Activated naive CD4-positive, alpha-beta T cell (primary cell): ENCODE measurements at places on chromosomes 3 and 15.

GRCh38 chr3:166444756-166445155 lies 607.5 kb upstream of the BCHE start:
- no peak for DNase-seq

DNA sequence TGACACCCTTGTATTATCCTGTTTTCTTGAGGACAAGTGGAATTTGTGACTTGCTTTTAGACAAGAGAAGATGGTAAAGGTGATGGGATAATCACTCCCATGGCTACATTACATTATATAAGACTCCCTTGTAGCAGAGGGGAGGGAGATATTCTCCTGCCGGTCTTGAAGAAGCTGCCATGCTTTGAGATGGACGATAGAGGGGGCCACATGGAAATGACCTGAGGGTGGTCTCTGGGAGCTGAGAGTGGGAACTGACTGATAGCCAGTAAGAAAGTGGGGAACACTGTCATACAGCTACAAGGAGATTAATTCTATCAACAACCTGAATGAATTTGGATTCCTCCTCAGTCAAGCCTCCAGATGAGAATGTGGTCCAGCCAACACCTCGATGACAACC lies 540.1 kb downstream of the NTRK3 start:
- no peak for DNase-seq

DNA sequence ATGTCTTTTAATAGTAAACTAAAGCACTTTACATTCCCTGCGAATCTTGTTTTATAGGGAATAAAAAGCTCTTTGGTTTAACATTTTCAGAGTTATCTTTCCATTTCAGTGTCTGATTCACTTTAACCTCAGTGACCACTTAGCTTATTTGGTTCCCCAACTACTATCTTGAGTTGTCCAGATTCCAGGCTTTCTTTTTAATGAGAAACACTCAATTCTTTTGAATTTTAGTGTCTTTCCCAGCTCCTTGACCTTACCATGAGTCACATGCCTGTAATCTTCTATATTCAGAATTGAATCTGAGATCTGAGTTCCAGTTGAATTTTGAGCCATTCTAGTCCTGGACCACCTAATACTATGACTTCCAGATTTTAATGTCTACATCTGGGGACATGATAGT lies 144.4 kb downstream of the KCNAB1 start:
- no peak for DNase-seq

DNA sequence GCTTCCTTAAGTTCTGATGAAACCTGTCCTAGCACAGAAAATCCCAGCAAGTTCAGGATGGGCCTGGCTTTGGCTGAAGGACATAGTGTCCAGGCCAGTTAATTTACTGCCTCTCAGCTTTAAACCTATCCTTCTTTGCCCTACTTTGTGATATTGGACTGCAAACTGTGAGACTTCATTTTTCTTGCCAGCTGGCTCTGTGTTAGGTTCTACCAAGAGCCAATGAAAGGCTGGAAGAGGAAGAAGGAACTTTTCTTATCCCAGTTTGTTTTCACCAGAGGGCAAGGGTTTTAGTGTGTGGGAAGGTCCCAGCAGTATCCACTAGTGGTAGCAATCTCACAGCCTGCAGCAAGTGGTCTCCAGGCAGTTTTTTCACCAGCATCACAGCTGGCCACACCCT lies 18.2 kb downstream of the DCUN1D1 start:
- DNase-seq = no peak

DNA sequence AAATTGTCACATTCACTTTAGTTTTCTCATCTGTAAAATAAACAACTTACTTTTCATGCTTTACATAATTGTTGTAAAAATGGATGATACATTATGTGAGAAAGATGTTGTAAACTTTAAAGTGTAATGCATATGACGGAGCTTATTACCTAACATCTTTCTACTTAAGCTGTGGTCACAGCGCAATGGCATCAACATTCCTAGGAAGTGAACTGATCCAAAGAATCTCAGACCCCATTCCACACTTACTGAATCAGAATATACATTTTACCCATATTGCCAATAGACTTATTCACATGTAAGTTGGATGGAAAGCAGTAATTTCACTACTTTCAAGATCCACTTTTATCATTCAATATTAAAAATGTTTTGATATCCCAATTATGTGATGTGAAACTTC lies 497.5 kb downstream of the FGF12 start:
- no peak for DNase-seq

DNA sequence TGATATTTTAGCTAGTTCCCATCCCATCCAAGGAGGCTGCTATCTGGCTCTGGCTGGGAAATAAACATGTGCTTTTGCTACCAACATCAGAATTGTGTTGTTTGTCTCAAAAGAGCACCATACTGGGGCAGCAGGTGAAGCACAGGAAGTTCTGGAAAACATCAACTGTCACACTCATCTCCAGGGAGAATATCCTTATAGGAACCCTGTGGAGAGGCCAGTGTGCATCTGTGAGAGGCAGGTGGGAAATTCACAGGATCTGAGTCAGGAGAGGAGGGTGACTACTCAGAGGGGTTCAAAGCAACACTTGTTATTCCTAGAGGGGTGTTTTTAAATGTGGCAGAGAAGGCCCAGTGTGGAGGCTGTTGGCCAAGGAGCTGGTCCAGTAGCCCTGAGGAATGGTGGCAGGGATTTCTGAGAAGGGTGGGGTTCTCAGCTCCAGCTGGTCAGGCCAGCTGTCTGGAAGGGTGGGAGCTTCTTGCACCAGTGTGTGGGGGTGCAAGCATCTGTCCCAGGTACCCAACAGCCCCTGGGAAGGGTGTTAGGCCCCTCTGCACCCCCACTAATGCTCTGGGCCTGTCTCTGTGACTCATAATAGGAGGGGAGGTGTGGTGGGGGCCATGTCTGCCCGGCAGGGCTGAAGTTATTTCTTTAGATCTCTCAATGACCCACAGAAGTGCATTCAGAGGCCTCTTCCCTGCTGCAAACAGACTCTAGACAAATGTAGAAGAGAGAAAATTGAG lies 28.7 kb downstream of the RPSA start:
- DNase-seq = no peak

DNA sequence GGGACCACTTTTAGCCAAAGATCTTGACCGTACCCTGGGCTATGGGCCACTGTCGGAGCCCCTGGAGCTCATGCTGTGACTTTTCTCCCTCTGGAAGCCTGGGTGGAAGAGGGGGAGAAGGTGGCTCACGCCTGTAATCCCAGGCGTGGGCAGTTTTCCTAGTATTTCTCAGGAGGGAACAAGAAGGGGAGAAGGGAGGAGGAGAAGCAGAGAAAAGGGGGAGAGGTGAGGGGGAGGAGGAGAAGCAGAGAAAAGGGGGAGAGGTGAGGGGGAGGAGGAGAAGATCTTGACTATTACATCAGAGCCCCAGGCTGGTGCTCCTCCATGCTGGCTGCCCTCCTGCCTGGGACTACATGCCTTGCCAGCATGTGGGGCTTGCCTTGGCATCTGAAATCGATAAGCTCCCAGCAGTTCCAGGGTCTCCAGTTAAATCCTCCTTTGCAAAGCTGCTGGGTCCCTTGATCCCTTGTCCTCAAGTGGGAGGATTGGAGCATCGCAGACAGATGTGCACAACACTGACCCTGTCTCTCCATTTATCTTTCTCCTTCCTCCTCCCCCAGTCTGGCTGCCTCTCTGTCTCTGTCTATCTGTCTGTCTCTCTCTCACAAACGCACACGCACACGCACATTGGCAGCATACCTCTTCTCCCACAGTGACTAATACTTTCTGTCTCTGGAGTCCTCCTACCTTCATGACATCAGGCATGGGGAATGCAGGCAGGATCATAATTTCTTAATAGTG lies 41.6 kb downstream of the MRAS start:
- no peak for DNase-seq

- no peak for DNase-seq
Measured at GRCh38 chr3:161474741-161475140, 21.9 kb upstream of the OTOL1 start.

GRCh38 chr3:89692601-89693000 lies 585.2 kb downstream of the EPHA3 start:
- no peak for DNase-seq

GRCh38 chr3:170863816-170864215 lies 6.2 kb downstream of the RPL22L1 start:
- DNase-seq = no peak

GRCh38 chr15:45338417-45338816 lies 39.9 kb downstream of the GATM start:
- no peak for DNase-seq

- no peak for DNase-seq
Measured at GRCh38 chr15:55322467-55322866, 3.4 kb downstream of the PIGB start.

DNA sequence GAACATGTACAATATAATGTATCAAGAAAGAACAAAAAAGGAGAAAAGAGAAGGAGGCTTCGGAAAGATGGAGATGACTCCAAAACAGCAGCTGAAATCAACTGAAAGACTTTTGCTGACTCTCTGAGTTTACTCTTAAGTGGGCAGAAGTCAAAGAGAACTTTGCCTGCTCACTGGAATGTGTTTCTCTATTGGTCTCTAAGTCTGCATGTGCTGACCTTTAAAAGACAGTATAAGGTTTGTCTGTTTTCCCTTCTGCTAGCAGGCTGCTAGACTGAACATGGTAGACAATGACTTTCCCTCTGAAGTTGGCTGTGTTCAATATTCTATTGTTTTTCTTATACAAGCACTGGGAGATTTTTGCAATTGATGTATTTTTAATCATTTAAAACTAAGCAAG lies 7.2 kb upstream of the MAP4 start:
- no peak for DNase-seq

GRCh38 chr15:78951841-78952238 lies 7.0 kb upstream of the CTSH start:
- no peak for DNase-seq

DNA sequence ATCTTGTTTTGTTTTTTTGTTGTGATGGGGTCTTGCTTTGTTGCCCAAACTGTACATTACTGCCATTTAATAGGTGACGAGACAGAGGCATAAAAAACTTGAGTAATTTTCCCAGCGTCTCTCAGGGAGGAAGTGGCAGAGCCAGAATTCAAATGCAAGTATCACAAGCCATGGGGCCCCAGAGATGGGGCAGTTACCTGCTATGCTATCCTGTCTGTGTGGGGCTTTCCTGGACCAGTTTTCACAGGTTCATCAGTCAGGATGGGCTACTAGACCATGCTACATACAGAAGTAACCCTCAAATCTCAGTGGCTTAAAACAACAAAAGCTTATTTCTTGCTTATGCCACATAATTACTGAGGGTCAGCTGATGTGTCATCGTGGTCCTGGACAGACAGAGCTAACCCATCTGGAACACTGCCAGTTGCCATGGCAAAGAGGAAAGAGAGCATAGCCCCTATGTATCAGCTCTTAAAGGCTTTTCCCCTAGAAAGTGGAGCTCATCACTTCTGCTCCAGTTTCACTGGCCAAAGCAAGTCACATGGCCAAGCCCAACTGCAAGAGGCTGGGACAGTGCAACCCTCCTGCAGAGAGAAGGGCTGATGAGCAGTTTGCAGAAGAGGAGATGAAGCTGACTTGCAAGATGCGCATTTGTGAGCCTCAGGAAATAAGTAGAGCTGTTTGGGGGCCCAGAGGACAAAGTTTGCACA lies 31.7 kb upstream of the SYNM start:
- no peak for DNase-seq

GRCh38 chr3:27589795-27590194 lies 105.6 kb upstream of the SLC4A7 start:
- no peak for DNase-seq

GRCh38 chr15:52667597-52667996 lies 11.6 kb downstream of the ATOSA start:
- DNase-seq = no peak

DNA sequence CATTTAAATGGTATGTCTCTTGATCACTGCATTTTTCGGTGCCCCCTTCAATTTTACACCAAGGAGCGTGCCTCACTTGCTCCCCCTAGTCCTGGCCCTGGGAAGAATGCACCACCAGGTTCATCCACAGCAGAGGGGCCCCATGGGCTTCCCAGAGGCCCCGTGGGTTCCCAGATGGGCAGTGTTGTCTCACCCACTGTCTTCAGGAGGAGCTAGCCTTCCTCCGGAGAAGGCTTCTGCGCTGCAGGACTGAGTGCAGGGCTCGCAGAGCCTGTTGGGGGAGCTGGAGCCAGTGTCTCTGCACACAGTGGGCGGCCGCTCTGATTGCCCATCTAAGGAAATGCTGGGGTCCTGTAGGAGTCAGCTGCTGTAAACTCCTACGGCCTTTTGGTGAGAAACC lies 45.9 kb downstream of the POLR2M start:
- no peak for DNase-seq

DNA sequence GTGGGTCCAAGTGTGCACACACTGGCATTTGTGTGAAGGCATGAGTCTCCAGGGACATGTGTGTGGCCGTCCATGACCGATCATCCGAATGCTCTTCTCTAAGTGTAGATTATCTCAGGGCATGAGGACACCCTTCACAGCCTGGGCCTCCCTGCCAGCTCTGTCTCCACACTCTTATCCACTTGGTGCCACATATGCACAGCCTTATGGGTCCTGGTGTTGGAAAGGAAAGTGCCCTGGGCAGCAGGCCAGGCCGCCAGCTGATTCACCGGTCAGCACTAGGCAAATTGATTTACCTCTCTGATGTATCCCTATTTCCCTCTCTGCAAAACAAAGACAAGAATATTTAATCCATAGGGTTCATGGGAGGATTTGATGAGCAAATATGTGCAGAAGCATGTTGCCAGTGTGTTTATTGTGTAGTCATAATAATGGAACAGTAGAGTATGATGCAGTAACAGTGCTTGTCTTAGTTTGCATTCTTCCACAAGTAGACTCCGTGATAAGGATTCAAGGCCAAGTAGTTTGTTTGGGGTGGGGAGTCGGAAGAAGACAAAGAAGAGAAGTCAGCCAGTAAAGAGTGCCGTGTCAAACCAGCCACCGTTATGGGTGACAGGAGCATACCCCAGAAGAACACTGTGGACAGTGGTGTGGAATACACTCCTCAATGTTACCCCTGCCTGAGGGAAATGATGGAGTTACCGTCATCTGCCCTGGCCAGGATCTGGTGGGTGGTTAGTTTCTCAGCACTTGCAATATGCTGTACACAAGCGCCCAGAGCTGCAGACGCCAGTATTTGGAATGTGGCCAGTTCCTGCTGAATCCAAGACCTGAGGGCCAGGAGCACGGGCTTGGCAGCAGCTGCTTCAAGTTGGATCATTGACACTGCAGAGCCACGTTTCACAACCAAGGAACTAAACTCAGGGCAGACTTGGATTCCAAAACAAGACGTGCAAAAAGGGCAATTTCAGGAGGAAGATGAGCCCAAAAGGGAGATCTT lies 85.1 kb downstream of the MTHFS start:
- no peak for DNase-seq

DNA sequence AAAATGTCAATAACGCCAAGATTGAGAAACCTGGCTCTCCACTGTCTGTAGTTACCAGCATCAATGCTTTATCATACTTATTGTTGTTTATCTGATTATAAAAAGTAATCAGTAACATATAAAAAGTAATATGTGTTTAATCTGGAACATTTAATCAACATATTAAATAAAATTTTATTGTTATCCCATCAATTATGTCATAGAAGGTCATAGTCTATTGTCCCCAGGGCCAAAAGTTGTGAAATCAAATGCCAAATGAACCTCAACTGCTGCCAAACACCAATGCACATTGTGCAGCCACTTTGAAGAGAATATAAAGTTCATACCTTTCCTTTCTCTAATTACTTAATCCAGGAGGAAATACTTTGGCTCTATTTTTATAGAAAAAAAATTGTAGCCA lies 106.6 kb downstream of the EOMES start:
- no peak for DNase-seq

- no peak for DNase-seq
Measured at GRCh38 chr3:171465763-171466162, 5.6 kb upstream of the TNIK start.
